Stimulated activated CD4-positive, alpha-beta T cell treated with anti-CD3 and anti-CD28 coated beads, Interleukin-12 subunit alpha, Interleukin-12 subunit beta, amount 100 ng/mL, for 4 hours (primary cell): ENCODE measurements at places on chromosomes 5 and 9.

- DNase-seq, result no peak
Observed at GRCh38 chr9:98852961-98853360, 45.5 kb downstream of the GALNT12 start.

- DNase-seq, result no peak
Observed at GRCh38 chr9:81851340-81851739, 76.9 kb upstream of the SPATA31D4 start.

- DNase-seq, result no peak
Observed at GRCh38 chr9:129032541-129033159, 3.8 kb upstream of the MIGA2 start.

GRCh38 chr5:6819521-6819920, 106.3 kb downstream of the TENT4A start:
- DNase-seq, result no peak

GRCh38 chr9:135136991-135137832, 49.7 kb downstream of the OLFM1 start:
- no peak for DNase-seq

- DNase-seq, result no peak
Observed at GRCh38 chr5:53337827-53338226, 142.6 kb upstream of the FST start.

DNA sequence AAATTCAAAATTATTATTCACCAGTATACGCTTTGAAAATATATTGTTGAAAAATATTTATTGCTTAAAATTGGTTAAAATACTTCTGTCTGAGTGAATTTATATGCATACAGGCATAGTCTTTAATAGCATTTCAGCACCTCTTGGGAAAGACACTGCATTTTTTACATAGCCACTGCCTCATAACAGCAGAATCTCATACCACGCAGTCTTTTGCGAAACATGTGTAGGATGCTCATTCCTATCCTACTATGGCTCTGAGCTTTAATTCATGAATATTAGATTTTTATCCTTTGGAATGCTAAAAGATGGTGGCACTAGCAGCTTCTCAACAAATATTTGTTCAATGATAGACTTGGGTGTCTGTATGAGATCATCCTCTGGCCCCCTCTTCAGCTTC, 94.0 kb upstream of the SH3GL2 start:
- DNase-seq, result no peak

- no peak for DNase-seq
Observed at GRCh38 chr9:13252852-13253251, 26.6 kb downstream of the MPDZ start.

DNA sequence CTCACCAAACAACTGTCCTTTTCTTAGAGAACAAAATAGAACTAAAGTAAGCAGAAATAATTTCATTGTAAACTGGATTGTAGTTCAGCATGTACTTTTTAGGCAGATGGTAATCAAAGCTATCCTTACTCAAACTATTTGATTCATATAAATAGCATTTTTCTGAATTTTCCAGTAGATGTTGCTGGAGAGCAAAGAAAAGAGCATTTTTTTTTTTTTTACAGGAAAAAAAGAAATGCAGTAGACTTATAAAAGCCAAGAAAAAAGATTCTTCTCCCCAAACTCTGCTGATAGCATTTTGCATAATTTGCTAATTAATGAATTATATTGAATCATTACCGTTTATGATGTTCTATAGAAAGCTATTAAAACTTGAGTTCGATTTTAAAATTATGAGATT, 715.3 kb upstream of the WWC1 start:
- no peak for DNase-seq

DNA sequence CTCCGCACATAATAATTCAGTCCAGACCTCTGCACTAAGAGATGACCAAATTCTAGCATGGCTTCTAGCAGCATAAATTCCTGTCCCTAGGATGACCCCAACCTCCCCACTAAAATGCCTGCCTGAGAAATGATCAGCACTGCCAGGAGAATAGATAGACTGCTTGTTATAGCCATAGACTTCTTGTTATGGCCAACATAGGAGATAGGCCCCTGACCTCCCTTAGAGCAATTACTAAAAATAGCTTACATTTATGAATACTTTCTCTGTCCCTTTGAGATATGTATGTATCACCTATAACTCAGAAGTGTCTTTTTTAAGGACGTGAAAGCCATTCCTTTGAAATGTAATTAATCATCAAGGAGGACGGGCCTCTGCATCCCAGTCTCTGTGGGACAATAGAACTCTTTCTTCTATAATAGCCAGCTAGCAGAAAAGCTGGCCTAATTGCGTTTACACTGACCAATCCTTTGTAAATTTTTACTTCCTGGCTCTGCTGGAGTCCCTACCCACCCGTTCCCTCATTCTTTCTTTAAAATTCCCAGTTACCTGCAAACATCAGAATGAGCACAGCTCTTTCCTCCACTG, 1002.7 kb downstream of the CDH18 start:
- no peak for DNase-seq

DNA sequence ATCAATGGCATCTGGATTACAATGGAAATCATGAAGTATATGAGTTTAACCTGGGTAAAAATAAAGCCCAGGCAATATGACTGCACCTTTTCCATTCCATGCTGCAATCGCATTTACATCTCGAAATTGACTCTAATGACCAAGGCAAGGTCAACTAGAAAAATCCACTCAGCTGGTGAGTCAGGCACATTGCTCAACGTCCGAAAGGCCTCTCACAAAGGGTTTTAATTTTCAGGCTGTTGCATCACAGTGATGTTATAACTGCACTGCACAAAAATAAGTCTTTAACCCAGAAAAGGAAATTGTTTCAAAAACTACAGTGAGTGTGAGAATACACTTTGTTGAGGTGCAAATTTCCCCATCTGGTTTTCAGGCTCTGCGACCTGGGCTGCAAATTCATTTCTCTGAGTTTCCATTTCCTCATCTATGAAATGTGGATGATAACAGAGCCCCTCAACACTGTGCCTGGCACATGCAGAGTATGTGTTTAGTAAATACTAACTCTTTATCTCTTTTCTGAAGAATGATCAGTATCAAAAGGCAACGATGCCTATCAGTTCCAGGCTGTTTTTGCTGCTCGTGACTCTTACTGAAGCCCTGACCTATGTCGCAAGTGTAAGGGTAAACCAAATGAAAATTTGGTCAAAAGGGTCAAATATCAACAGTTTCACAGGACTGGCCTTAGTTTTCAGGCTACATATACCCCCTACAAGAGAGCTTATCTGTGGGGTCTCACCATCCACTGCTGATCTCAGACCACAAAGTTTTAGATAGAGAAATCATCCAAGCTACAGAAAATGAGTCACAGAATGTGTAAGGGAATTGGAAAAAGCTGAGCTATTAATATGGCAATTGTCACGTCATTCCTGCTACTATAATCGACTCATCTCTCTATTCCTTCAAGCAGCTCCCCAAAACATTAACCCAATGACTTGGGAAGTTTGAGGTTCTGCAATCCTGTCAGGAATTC, 4.1 kb downstream of the NFIL3 start:
- DNase-seq, result no peak

DNA sequence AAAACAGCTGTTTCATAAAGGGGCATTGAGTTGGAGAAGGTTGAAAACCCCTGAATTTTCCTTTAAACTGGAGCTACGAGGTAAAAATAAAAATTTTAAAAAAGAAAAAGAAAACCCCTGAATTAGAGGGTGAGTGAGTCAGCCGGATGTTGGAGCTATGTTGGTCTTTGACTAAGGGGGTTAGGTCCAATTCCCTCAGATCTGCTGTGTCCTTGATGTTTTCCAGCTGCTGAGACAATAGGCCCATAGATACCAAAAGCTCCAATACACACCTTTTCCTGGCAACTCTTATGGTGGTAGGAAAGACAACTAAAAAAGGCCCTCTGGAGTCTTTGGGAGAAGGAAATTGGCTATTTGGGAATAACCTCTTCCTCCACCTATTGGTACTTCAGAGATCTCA, 79.4 kb upstream of the SAP30L start:
- no peak for DNase-seq

- no peak for DNase-seq
Observed at GRCh38 chr5:76958991-76959767, 6.3 kb downstream of the CRHBP start.
